ENCODE measurements at places on chromosomes 6 and 20. TPM values are rescaled to one million over a fixed set of nuclear protein-coding genes. Genes with fewer than 3 reads are reported as not detected.

Gene GPX5
- total RNA-seq, result not detected

Gene MMS22L
- 45.6 TPM for total RNA-seq

Gene ADTRP
- total RNA-seq, result 9.2 TPM

Gene CTAGE9
- total RNA-seq, result not detected

Gene C6orf58
- not detected for total RNA-seq

Gene INSM1
- total RNA-seq, result 0.47 TPM

Gene DTD1
- total RNA-seq, result 20.1 TPM

Gene GSTA2
- total RNA-seq, result not detected

Gene LY6G6D
- total RNA-seq, result not detected

Gene HLA-DOB
- 8.1 TPM for total RNA-seq

Gene HSPA1L
- total RNA-seq, result 3.7 TPM

Gene DEFB132
- total RNA-seq, result not detected

Gene PSORS1C2
- total RNA-seq, result not detected

Gene LGSN
- total RNA-seq, result not detected

Gene HLA-DOA
- total RNA-seq, result 8.4 TPM

Gene SLC17A2
- not detected for total RNA-seq

Gene UNC5CL
- 2.1 TPM for total RNA-seq

Gene RAET1G
- not detected for total RNA-seq

Gene SLC22A23
- 0.42 TPM for total RNA-seq

Gene MOCS1
- total RNA-seq, result 0.37 TPM

Gene IRAK1BP1
- total RNA-seq, result 4.6 TPM

Gene ADGRG6
- total RNA-seq, result not detected

Gene TULP4
- total RNA-seq, result 30.4 TPM

Gene FAM83D
- 13.1 TPM for total RNA-seq

Gene SLCO4A1
- 41.0 TPM for total RNA-seq

Gene ADISSP
- 24.9 TPM for total RNA-seq

Gene ADGRB3
- total RNA-seq, result not detected

Gene CCM2L
- not detected for total RNA-seq

Gene C6orf120
- total RNA-seq, result 21.9 TPM
